Activated CD8-positive, alpha-beta memory T cell treated with anti-CD3 and anti-CD28 coated beads for 48 hours (primary cell): ENCODE measurements at places on chromosomes 4 and X.

DNA sequence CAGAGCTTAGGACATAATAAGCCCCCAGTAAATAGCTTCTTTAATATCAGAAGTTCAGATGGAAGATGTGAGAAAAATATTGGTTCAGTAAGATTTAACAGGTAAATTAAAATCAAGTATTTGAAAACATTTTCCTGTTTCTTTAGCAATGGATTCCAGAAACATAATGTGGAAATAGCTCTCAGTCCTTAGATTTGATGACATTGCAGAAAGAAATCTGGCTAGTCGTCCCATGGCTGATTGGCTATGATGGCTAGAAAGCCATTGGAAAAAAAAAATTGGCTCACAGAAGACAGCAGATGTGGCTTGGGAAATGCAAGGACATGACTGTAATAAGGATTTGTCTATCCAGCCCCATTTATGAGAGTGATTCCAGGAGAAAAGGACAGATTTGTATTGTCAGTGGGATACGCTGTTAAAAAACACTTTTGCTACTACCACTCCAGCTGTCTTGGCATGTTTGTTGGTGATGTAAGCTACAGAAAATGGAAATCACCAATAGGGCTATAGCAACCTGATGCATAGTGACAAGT is 78.3 kb downstream of the AR start:
- no peak for DNase-seq

- no peak for DNase-seq
These were observed 33.8 kb downstream of the THOC2 start for GRCh38 chrX:123698979-123699520.

DNA sequence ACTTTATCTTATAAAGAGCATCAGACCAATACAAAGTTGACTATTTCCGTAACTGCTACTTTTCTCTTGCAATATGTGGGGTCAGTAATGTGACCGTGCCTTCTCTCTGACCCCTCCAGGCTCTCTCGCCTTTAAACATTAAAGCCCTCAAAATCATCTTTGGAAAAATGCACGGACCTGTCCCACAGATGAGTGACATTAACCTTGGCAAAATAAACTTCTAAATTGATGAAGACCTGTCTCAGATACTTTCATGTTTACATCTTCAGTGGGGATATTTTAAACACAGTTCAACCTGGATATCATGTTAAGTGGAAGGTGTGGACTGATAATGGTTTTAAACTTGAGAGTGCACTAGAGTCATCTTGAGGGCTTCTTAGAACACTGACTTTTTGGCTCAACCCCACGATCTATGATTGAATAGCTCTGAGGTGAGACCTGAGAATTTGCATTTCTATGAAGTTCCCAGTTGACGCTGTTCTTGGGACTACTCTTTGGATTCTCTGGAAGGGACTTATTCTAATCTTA is 26.7 kb upstream of the CXCL3 start:
- no peak for DNase-seq

DNA sequence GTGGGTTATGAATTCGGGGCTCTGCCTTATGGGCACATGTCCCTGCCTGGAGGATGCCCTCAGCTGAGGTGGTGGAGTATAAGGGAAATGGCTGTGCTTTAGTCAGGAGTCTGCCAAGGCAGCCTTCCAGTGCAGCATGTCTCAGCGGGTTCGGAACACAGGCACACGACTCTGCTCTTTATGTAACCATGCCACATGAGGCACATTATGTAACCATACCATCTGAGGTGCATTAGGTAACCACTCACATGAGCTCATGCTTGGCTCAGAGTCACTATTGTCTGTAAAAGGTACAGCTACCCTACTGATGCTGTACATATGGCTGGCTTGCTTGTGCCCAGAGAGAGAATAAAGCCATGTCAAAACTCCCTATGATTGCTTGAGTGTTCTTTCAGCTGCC is 723.6 kb downstream of the TRAM1L1 start:
- DNase-seq, result no peak

DNA sequence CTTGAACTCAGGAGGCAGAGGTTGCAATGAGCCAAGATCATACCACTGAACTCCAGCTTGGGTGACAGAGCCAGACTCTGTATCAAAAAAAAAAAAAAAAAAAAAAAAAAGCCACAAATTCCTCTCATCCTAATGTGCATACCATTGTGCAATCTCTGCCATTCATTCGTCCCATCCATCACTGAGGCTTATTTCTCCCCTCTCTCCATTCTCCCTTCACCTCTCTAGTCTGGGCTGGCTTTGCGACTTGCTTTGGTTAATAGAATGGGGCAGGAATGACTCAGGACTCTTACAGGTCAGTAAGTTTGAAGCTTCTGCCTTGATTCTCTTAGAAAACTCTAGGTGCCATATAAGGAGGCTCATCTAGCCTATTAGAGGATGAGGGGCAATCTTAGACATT is 60.3 kb upstream of the DDX3X start:
- no peak for DNase-seq

- no peak for DNase-seq
These were observed 98.8 kb downstream of the CDS1 start for GRCh38 chr4:84681486-84682274.

DNA sequence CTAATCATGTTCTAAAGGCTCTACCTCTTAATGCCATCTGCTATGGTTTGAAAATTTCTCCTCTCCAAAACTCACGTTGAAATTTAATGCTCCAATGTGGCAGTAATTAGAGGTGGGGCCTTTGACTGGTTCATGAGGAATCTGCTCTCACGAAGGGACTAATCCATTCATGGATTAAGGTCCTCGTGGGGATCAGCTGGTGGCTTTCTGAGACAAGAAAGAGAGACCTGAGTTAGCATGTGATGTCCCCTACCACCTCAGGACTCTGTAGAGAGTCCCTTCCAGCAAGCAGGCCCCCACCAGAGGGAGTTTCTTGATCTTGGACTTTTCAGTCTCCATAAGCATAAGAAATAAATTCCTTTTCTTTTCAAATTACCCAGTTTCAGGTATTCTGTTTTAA is 65.3 kb downstream of the WDFY3 start:
- DNase-seq, result no peak

- DNase-seq, result no peak
These were observed 13.0 kb downstream of the PNMA6E start for GRCh38 chrX:153387987-153388721.

- DNase-seq, result no peak
These were observed 13.8 kb upstream of the UVSSA start for GRCh38 chr4:1333256-1333655.

GRCh38 chrX:5733501-5733900 is 495.2 kb downstream of the NLGN4X start:
- no peak for DNase-seq

DNA sequence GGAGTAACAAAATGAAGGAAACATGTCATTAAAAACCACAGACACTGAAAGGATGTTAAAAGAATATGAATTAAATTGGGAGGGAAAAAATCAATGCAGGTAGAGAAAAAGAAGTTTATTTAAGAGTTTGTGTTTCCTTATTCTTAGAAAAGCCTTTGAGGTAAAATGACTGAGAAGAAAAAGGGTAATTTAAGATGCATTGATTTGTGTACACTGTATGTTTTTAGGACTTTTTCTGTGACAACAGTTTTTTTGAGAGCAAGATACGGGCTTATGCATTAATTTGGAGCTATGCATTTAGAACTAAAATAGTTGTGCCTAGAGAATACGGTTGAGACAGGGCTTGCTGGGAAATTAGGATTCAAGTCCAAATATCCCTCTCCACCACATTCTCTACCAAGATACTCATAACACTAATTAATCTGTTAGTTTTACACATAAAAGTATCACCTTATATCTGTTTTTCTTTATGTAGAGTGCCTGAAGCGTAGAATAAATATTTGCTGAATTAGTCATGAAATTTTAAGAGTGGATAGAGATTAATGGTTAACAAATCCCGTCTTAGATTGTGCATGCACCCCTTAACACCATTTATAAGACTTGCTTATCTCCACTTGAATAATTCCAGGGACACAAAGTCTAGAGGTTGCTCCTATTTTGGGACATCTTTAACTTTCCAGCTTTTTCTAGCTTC is 232.5 kb downstream of the PCDH7 start:
- no peak for DNase-seq

- no peak for DNase-seq
These were observed 200.0 kb upstream of the MAOA start for GRCh38 chrX:43456063-43456462.
